ENCODE measurements at places on chromosomes 16 and 17.

- no peak for DNase-seq
Observed at GRCh38 chr16:11181242-11181898, 74.6 kb downstream of the SOCS1 start.

- DNase-seq, result no peak
Observed at GRCh38 chr17:2197271-2197670, 106.3 kb downstream of the SMG6 start.

DNA sequence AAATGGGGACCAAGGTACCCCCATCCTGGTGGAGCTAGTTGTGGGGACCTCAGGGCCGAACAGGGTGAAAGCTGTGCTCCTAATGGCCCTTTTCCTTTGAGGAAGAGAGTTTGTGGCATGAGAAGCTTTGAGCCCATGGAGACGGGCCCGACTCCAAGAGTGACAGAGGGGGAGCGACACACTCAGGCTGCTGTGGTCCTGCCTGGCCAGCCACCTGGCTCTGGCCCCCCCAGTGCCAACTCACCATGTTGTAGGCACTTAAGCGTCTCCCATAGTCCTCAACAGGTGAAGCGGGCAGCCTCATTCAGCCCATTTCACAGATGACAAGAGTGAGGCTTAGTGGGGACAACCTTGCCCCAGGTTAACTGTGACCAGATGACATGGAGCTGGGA, 1.6 kb downstream of the IL21R start:
- no peak for DNase-seq

DNA sequence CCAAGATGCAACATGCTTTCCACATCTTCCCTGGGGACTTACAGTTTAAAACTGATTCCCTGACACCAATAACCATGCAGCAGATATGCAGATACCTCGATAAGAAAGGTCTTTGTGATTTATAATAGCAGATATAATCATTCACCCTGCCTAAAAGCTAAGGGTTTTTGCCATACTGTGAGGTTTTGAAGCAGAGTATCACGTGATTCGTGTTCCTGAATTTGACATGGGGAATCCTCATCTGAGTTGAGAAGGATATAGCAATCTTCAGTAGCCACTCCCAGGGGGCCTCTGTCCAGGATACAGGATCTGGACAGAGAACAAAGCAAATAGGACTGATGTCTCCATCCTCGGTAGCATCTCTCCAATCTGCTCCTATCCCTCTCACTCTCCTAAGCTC, 79.1 kb upstream of the SDK2 start:
- no peak for DNase-seq

GRCh38 chr16:728890-729744, 2.2 kb downstream of the HAGHL start:
- DNase-seq, result no peak

DNA sequence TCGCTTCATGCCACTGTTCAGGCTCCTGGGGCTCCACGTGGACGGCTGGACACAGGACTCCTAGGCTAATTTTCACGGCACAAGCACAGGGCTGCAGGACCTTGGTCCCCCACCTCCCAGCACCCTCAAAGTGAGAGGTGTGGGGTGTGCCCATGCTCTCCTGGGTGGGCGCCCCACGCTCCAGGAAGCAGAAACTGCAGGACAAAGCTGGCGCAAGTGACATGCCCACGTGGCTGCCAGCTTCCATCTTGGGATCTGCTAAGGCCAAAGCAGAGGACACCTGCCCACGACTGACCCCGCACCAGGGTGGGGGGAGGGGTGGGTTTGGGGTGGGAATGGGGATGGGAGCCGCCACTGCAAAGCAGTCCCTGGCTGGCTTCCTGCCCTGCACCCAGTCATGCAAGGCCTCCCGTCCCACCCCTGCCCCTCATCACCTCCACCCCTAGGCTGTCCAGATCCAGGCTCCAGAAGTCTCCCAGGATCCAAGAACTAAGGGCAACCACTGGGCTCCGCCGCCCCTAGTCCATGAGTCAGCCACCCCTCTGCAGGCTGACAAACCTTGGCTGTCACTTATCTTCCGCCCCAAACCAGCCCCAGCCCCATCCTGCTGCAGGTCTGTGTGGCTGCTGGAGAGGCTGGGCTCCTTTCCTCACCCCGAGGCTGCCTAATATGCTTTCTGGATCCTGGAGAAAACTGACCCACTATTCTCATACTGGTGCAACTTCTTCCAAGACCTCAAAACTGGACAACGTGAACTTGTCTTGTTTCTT, 11.1 kb downstream of the USP6 start:
- DNase-seq, result no peak

GRCh38 chr16:80107900-80108299, 432.9 kb upstream of the DYNLRB2 start:
- DNase-seq, result no peak

DNA sequence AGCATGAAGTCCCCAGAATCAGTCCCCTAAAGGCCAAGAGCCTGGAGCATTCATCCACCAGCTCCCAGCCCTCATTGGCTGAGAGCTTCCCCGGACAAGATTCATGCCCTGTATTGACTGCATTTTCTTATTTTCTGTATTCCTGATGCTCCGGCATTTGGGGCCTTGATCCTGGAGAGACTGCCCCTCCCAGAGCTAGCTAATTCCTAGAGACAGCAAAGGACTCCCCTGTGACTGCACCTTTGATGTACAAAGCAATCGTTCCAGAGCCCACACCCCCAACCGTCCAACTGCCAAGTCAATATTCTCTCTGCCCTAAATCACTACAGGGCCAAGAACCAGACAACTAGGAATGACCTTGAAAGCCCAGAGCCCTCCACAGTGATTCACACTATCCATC, 93.4 kb upstream of the CDH5 start:
- DNase-seq, result no peak

DNA sequence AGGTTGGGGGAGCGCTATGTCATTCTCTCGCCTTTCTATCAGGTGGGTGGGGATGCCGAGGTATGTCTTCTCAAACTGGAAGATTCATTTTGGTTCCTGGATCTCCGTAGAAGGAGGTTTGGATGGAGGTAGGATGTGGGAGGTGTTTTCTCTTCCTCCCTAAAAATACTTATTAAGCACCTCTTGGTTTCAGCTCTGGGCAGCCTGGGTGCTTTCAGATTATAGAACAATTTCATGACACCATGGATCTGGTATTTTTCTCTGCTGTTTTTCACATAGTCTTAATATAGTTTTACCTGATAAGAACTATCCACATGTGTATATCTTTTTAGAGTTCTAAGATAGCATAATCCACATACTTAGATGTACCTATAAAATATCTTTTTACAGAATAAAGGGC, 92.9 kb downstream of the YPEL2 start:
- DNase-seq, result no peak

- no peak for DNase-seq
Observed at GRCh38 chr17:49646391-49647255, 31.3 kb downstream of the SPOP start.

DNA sequence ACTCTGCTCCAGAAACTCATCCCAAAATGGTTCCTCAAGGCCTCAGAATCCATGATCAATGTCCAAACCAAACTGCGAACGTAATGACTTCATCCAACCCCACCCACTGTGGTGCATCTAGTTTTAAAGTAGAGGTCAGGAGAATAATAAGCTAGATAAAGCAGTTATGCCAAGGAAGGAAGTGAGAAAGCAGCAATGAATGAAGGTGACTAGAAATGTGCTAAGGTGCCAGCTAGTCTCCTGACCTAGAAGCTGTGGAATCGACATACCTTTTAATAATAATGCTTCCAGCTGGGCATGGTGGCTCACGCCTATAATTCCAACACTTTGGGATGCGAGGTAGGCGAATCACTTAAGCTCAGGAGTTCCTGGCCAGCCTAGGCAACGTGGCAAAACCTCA, 99.2 kb downstream of the SMG6 start:
- no peak for DNase-seq

GRCh38 chr17:75535119-75535537, 9.6 kb downstream of the LLGL2 start:
- DNase-seq, result no peak

- DNase-seq, result no peak
Observed at GRCh38 chr16:54318941-54319340, 32.4 kb upstream of the IRX3 start.

GRCh38 chr17:27341041-27341471, 47.1 kb downstream of the WSB1 start:
- DNase-seq, result no peak

DNA sequence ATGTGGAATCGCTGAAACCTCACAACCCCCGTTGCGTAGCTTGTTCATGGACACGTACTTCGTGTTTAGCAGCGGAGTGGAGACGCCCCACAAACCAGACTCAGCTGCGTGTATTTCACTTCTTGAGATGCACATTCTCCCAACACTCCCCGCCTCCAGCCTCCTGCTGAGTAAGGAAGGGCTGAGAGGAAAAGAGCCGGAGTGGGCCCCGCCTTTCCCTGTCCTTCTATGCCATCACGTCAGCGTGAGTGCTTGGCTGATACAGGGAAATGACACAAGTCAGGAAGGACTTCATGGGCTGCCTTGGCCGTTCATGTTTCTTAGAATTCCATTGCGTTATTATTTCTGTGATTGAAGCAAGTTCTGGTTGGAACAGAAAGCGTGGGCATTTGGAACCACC, 68.6 kb upstream of the CBX4 start:
- DNase-seq, result no peak

GRCh38 chr16:15907863-15908478, 19.6 kb upstream of the CEP20 start:
- DNase-seq, result no peak

GRCh38 chr16:4131621-4132020, 15.4 kb upstream of the ADCY9 start:
- no peak for DNase-seq
